ENCODE measurements at places on chromosomes 6 and 20. TPM values are rescaled to one million over a fixed set of nuclear protein-coding genes. Genes with fewer than 3 reads are reported as not detected.

RFX6 gene
- total RNA-seq = not detected

NEDD9 gene
- 39.6 TPM for total RNA-seq

SLC52A3 gene
- total RNA-seq = 0.09 TPM

OPN5 gene
- not detected for total RNA-seq

MAPK13 gene
- total RNA-seq = 4.5 TPM

MUC21 gene
- total RNA-seq = not detected

STX16 gene
- 59.3 TPM for total RNA-seq

HCRTR2 gene
- 0.36 TPM for total RNA-seq

SLC32A1 gene
- total RNA-seq = not detected

PDE10A gene
- total RNA-seq = 7.4 TPM

EPHA7 gene
- 0.82 TPM for total RNA-seq
